ENCODE measurements at places on chromosomes 1 and 21. TPM values are rescaled to one million over a fixed set of nuclear protein-coding genes. Genes with fewer than 3 reads are reported as not detected.

Gene TCP10L
- total RNA-seq: not detected

Gene AMY1B
- not detected for total RNA-seq

Gene RNF11
- 175 TPM for total RNA-seq

Gene SLAMF8
- not detected for total RNA-seq

Gene S100A7
- not detected for total RNA-seq

Gene FAAH
- 0.27 TPM for total RNA-seq

Gene KIF17
- 0.13 TPM for total RNA-seq

Gene ACTN2
- 2.5 TPM for total RNA-seq

Gene VSIG8
- not detected for total RNA-seq

Gene WNT9A
- 1.1 TPM for total RNA-seq

Gene FCRL6
- not detected for total RNA-seq

Gene HTR6
- not detected for total RNA-seq

Gene TRIM67
- not detected for total RNA-seq

Gene APCS
- not detected for total RNA-seq

Gene HCN3
- 0.40 TPM for total RNA-seq

Gene CFAP45
- 1.1 TPM for total RNA-seq

Gene TNFRSF18
- total RNA-seq: not detected

Gene SYT2
- total RNA-seq: not detected

Gene CGN
- total RNA-seq: 1.7 TPM

Gene AUNIP
- 5.2 TPM for total RNA-seq

Gene OR10J1
- not detected for total RNA-seq

Gene SYTL1
- total RNA-seq: not detected

Gene TNFRSF4
- total RNA-seq: 0.57 TPM

Gene SLC25A33
- total RNA-seq: 8.2 TPM

Gene BSND
- total RNA-seq: not detected

Gene SPATA1
- 1.1 TPM for total RNA-seq

Gene TMPRSS3
- not detected for total RNA-seq

Gene RGS2
- 10.1 TPM for total RNA-seq
